ENCODE measurements at places on chromosomes 16 and 17.

GRCh38 chr16:2473446-2473926, 1.4 kb upstream of the TBC1D24 start:
- no peak for DNase-seq

- DNase-seq: no peak
These were observed 543 bp upstream of the GPS2 start for GRCh38 chr17:7315570-7316235.

DNA sequence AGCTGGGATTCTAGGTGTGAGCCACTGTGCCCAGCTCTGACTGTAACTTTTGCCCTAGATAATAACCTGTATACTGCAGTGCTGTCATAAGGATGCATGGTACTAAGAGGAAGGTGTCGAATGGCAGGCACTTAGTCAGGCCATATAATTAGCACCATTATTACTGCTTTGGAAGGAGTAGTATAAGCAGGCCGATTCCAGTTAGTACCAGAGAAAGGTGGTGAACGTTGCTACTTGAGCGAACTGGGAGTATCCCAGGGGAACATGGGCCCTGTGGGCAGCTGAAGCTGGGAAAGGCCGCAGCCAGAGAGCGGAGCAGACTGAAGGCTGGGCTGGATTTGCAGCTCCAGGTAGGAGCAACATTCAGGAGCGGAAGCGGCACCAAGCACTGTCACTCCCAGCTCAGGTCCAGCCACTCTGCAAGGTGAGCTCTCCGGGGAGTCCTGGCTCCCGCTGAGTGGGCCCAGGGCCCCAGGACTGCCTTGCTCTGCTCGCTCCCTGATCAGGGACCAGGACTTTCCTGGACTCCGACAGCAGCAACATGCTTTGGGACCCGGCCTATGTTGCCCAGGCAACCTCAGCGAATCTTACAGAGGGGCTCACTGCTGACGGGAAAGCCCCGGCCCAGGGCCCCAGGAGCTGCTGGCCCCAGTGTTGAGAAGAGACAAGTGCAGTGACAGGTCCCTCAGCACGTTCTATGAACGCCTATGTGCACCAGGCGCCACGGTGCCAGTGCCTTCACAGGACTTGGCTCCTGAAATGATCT, 28.6 kb downstream of the C16orf74 start:
- DNase-seq: no peak

DNA sequence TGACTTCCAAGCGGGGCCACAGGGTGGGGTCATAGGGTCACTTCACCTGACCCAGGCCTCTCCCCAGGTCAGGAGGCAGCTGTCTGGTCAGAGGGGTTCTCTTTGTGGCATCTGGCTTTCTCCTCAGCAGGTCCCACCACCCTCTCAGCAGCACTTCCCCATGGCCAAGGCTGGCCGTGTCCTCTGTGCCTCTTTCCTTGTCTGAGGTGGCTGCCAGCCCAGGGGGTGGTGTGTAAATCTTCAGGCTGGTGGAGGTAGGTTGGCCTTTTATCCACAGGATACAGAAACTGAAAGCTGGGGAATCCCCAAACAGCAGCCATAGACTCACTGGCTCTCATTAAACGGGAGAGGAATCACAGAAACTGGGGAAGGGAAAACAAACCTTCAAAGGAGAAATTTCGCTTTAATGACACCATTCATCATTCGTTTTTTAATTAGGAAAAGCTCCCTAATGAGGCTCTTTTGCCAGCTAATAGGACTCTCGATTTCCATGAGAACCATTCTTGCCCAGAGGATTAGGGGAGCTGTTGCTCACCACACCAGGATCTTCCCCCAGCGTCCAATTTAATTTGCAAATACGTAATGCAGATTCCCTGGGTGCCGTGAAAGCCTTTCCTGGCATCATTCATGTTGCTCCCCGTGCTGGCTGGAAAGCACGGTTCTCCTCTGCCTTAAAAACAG, 18.0 kb downstream of the C17orf75 start:
- DNase-seq: no peak

DNA sequence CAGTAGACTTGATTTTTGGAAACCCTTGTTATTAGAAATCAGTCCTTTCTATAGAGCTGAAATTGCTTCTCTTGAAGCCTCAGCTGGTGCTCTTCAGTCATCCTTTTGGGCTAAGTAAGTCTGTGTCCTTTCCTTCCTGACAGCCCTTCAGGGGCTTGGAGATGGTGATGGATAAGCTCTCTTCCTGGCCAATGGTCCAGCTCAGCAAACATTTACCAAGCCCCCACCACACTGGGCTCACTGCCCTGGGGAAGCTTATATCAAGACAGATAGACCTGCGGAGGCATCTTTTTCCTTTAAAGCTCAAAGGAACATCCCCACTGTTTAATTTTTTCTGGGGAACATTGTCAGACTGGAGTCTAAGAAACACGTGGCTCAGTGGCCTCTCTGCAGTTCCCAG, 139.6 kb downstream of the HAPSTR1 start:
- no peak for DNase-seq

DNA sequence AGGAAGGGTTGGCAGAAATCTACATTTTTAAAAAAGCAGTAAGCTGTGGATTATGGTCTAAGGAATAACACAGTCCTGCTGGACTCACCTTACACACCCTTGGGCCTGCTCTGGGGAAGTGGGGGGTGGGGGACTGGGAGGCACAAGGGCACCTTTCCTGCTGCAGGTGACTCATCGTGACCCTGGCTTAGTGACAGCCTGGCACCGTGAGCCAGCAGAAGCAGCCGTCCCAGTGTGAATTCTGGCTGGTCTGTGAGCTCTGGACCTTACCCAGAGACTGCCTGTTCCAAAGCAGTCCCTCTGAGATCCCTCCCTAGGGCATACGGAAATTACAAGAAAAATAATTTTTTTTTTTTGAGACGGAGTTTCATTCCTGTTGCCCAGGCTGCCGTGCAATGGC, 4.2 kb upstream of the CRK start:
- no peak for DNase-seq

GRCh38 chr16:2791174-2791573, 3.8 kb upstream of the PRSS33 start:
- no peak for DNase-seq

DNA sequence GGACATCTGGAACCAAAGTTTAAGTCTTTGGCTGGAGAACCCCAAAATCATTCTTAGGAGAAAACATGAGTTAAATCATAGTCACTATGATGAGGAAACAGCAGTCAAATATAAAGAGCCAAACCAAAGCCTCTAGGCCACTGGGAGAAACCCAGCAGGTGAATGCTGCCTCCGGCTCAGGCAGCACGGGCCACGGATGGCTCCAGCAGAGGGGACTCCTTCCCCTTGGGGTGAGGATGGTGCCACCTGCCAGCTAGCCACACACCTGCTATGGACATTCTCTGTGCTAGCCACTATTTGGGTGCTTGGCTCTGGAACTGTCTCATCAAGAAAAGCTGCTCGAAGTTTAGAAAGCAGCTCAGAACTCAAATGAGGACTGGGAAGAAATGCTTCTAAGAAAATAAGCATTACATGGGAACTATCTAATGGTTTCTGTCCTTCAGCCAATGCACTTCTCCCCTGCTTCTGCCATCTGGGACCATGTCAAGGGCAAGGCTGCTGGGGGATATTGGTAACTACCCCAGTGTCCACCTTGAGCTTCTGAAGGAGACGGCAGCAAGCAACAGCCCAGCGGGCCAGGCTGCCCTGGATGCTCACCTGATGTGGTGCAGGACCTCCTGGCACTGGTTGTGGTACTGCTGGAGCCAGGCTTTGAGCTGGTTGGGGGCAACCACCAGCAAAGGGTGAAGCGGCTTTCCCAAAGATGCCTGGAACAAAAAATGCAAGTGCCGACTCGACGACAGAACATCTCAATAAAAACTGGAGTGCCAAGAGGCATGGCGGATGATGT, 22.5 kb downstream of the ELAC2 start:
- DNase-seq: no peak

- no peak for DNase-seq
These were observed 16.8 kb upstream of the RBFOX1 start for GRCh38 chr16:7315813-7316212.

DNA sequence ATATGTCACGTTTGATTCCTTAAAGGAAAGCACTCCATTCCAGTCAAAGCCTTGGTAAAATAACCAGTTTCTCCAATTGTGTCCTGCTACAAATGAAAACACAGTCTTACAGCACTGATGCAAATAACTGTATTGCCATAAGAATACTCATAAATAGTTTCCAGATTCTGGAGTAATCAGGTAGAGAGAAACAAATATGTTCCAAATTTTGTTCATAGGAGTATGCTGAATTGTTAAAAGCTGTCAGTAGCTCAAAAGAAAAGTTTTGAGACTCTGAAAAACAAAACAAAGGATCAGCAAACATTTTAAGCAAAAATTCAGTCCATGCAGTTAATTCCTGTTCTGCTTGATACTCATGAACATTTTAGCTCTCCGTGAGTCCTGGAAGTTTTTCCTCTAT, 7.8 kb downstream of the DHRS7B start:
- no peak for DNase-seq

GRCh38 chr17:46776298-46777005, 42.0 kb downstream of the WNT3 start:
- no peak for DNase-seq

DNA sequence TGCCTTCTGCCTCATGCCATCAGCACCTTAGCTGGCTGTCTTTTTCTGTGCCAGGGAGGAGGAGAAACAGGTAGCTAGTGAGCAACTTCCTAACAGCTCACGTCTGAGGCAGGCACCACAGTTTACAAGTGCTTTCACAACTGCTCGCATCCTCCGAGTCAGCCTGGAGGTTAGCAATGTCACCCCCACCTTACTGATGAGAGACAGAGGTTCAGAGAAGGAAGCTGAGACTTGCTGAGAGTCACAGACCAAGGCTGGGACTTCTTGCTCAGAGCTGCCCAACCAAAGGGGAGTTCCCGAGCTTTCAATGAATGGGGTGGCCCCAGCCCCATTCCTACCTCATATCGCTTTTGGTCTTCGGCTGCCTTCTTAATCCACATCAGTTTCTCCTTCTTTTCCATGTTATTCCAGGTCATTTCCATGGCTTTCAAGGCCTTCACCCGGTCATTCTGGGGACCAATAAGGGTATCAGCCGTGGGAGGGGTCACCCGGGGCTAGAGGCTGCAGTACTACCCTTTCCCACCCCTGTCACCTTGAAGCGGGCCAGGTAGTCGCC, 9.6 kb downstream of the UBTF start:
- DNase-seq: no peak

DNA sequence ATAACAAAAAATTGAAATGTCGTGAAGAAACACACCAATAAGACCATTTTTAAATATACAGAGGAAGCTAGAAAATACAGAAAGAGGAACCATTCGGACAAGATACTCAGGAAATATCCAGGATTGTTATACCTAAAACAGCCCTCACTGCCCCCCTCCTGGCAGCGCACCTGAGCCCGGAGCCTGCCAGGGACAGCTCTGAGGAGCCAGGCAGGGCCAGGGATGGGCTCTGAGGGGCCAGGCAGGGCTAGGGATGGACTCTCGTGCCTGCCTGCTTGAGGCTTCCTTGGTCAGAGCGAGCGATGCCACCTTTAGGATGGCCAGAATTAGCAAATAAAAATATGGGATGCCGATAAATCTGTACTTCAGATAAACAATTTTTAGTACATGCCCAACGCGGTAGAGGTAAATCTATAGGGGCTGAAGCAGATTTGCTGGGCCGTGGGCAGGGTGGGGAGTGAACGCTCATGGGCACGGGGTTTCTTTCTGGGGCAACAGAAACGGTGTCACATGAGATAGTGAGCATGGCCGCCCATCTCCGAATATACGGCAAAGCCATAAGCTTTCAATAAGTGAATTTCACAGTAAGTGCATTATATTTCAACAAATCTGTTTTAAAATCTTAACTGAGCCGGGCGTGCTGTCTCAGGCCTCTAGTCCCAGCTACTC, 18.2 kb upstream of the CSNK1D start:
- no peak for DNase-seq

GRCh38 chr17:43702637-43703036, 40.9 kb upstream of the MEOX1 start:
- no peak for DNase-seq

- no peak for DNase-seq
These were observed 105.7 kb upstream of the RCVRN start for GRCh38 chr17:10010752-10011151.

- no peak for DNase-seq
These were observed 21.5 kb upstream of the EEF2K start for GRCh38 chr16:22184615-22184968.

DNA sequence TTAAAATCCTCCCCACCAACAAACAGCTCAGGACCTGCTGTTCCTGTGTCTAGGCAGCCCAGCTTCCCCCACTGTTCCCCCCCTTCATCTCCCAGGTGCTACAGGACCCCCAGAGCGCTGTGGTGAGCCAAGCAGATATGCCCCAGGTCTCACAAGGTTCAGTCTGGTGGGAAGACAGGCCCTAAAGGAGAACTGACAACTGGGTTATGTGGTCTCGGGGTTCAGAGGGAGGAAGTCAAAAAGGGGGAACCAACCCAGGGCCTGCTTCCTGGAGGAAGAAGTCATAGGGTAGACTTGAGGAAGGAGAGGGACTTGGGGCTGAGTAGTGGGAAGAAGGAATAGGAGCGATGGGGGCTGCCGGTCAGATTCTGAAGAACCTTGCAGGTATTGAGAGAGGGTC, 2.6 kb downstream of the RIPOR1 start:
- no peak for DNase-seq

Data from stimulated activated CD4-positive, alpha-beta T cell treated with anti-CD3 and anti-CD28 coated beads, Interleukin-4, amount 100 ng/mL, for 48 hours (primary cell).